AG10803 (cell line): ENCODE measurements at places on chromosomes 16 and 17.

GRCh38 chr17:31291820-31292219 lies 5.2 kb downstream of the OMG start:
- DNase-seq, result peak; percentile 39

DNA sequence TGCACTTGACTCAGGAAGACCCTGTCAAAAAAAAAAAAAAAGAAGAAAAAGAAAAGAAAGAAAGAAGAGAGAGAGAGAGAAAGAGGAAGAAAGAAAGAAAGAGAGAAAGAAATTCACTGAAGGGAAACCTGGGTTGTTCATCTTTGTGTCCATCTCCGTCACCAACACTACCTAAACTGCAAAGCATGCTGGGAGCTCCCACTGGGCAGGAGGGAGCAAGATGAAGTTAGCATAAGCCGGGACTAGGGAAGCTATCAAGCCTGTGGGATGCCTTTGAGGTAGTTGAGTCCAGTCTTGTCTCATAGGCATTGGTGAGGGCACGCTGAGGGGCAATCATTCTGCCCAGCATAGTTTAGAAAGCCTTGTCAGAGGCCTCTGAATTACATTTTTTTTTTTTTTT lies 7.6 kb upstream of the CBFB start:
- no peak for DNase-seq

- DNase-seq, result no peak
Measured at GRCh38 chr17:57273490-57273889, 17.2 kb downstream of the MSI2 start.

DNA sequence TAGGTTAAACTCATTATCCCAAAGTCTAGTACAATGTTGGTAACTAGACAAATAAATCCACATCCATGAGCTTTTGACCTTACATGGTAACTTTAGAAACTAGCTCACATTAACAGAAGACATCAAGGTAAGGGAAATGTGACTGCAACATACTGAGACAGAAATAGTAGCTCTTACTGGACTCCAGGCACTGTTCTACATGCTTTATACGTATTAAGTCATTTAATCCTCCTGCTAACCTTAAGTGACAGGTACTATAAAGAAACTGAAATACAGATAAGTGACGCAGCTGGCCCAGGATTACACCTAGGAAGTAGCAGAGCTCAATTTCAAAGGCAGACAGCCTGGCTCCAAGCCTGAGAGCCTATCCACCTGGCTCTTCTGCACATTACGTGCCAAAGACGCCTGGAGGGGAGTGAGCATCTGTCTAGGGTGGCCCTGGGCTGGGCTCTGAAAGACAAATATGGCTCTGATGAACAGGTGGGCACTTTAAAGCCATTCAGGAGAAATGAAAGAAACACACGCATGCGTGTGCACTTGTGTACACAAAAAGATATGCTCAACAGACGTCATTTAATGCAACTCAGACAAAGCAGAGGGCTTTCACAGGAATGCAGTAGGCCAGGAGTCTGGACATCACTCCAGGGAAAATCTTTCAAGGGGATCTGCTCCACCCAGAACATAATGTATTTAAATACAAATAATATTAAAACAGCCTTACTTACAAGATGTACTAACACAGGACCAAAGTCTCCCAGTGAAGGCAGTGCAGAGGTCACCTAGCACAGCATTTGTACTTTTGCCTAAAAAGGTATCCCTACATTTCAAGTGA lies 4.4 kb downstream of the ZC3H7A start:
- no peak for DNase-seq

DNA sequence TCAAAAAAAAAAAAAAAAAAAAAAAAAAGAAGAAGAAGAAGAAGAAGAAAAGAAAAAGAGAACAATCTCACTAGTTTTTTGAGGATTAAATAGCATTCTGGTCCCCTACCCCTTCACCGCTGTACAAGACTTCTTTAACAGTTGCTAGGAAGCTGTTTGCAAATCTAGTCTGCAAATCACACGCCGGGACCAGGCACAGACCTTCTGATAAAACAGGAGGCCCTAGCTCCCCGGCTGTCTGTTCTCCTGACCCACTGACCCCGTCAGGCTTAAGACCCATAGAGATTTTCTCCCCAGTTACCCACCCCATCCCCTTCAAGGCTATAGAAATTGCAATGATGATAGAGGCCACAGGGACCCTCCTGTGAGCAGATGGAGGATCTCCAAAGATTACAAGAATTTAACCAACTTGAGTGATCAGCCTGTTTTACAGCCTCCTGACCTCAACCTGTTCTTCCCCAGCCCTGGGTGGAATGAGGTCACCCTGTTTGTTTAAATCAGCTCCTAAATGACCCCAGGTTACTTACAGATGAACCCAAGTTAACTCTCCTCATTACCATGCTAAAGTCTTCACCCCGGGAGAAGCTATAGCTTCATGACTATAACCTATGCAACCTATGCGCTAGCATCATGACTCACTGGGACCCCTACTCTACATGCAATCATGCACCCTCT lies 11.8 kb upstream of the SULT1A1 start:
- no peak for DNase-seq

DNA sequence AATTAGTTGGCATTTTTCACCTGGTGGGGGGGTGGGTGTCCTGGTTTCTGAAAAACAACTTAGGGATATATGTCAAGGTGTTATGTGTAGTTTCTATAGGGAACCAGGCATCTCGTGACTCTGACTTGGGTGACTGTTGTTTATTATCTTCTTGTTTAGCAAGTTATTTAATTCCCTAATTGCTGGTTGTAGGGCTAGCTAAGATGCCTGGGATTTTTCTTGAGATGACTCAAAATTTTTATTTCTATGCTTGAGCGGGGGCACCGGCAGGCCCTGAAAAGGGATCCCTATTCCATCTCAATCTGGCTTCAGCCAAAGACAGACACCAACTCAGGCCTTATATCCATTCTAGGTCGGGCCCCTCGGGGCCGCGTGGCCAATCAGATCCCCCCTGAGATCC lies 3.2 kb downstream of the DPH1 start:
- DNase-seq, result no peak

GRCh38 chr16:31250782-31251384 lies 8.9 kb upstream of the ITGAM start:
- no peak for DNase-seq

DNA sequence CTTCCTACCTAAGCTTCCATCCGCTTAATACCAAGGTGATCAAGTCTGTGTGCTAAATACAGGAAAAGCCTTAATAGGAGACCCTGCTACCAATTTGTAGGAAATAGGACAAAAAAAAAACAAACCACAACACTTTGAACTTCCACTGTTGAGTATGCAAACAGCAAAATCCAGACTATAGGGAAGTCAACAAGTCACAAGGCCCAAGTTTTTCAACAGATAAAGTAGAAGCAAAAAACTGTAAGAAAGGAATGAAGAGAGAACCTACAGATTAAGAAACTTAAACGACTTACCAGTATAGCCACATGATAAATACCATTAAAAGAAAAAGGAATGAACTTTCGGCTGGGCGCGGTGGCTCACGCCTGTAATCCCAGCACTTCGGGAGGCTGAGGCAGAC lies 7.4 kb downstream of the USP22 start:
- DNase-seq, result no peak
